ENCODE measurements at places on chromosomes 12 and 14. TPM values are rescaled to one million over a fixed set of nuclear protein-coding genes. Genes with fewer than 3 reads are reported as not detected.

Gene TMED8
- total RNA-seq = 16.6 TPM

Gene CYP46A1
- 2.4 TPM for total RNA-seq

GRCh38 chr14:39841088-39841487 lies 408.9 kb upstream of the FBXO33 start:
- DNase-seq = no peak

DNA sequence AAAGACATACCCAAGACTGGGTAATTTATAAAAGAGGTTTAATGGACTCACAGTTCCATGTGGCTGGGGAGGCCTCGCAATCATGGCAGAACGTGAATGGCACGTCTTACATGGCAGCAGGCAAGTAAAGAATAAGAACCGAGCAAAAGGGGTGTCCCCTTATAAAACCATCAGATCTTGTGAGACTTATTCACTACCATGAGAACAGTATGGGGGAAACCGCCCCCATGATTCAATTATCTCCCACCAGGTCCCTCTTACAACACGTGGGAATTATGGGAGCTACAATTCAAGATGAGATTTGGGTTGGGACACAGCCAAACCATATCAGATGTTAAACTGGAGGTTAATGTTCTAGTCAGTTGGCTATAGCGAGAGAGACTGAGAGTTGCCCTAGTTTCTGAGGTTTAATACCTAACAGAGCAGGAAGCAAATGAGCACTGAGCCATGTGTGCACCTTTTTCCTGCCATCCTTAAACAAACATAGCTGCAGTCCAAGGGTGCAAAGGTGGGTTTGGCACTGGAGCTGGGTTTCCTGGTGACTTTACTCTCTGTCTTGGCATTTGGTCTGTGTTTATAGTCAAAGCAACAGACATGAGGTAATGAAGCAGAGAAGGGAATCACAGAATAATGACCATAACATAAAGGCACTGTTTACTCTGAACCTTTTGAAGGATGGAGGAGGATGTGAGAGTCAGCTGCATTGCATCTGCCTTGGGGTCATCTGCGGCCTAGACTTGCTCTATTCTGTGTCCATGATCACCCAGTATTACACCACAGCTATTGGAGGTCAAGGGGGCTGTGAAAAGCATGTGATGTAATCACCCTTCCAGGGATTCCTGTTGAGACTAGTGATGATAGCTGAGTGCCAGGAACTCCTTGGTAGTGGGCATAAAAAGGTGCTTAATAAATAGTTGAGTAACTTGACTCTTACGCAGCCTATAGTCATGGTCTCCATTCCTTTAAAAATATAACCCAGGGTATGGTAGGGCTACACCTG lies 83.6 kb upstream of the USP44 start:
- DNase-seq = no peak

- DNase-seq = no peak
Measured at GRCh38 chr12:14854586-14855183, 11.4 kb upstream of the ART4 start.

GRCh38 chr12:58425481-58426392 lies 484.4 kb downstream of the ATP23 start:
- no peak for DNase-seq

- peak; percentile 59 for DNase-seq
Measured at GRCh38 chr14:69049675-69050074, 70.6 kb upstream of the ACTN1 start.

GRCh38 chr14:33596211-33597080 lies 354.4 kb downstream of the EGLN3 start:
- DNase-seq = no peak

GRCh38 chr12:125267114-125267513 lies 201.9 kb downstream of the AACS start:
- no peak for DNase-seq

- DNase-seq = no peak
Measured at GRCh38 chr12:108604208-108604941, 6.5 kb upstream of the TMEM119 start.

Measured in uterus (tissue), 4 donors.